ENCODE measurements at places on chromosomes 2 and 18. TPM values are rescaled to one million over a fixed set of nuclear protein-coding genes. Genes with fewer than 3 reads are reported as not detected.
A peak's percentile ranks its signal among the peaks of the same experiment; 100 is the strongest.

Gene SERPINB3
- 0.17 TPM for total RNA-seq

Gene CLEC4F
- total RNA-seq = not detected

Gene FEV
- not detected for total RNA-seq

Gene CAPN14
- 0.33 TPM for total RNA-seq

Gene SH2D6
- 0.27 TPM for total RNA-seq

Gene ATOH8
- total RNA-seq = 2.0 TPM

Gene GPR75
- total RNA-seq = 1.5 TPM

Gene DSEL
- 15.7 TPM for total RNA-seq

Gene SLC5A7
- not detected for total RNA-seq

Gene GPR35
- 14.7 TPM for total RNA-seq

Gene MEP1B
- 0.36 TPM for total RNA-seq

Gene GAL3ST2
- 0.20 TPM for total RNA-seq

Gene L3MBTL4
- 7.6 TPM for total RNA-seq

Gene SRD5A2
- total RNA-seq = 0.52 TPM

GRCh38 chr18:13716916-13717315 lies 9.4 kb downstream of the FAM210A start:
- no peak for DNase-seq

GRCh38 chr2:12844511-12844910 lies 127.8 kb downstream of the TRIB2 start:
- DNase-seq = no peak

- no peak for DNase-seq
Measured at GRCh38 chr2:240400371-240401161, 34.9 kb upstream of the GPC1 start.

DNA sequence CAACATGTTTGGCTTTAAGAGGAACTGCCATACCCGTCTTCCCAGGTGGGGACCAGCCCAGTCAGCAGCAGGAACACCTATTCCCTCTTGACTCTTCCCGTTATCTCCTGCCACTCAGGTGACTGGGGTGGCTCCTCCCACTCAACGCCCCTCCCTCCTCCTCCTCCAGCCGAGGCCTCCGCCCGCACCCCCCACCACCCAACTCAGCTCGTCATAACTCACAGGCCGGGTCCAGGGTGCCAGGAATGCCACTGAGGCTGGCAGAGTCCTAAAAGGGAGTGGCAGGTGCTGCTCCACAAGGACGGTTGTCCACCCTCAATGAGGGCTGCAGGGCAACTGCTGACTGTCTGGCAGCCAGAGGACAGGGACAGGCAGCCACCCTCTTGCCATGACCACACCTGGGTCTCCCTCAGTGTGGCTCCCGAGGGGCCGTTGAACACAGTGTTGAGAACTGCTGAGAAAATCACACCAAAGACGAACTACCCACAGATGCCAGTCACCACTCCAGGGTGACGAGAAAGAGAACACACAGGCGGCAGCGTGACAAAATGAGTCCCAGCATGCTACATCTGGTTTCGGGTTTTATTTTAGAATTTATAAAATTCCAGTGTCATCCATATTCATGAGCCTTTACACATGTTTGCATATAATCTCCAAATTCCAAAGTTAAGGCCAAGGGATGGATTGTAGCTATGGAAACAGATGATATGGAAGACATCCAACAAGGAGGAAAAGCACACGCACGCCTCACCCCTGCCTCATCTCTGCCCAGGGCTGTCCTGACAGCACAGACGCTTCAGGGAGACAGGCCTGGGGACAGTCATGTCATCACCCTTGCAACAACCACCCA lies 38.5 kb downstream of the ANO7 start:
- no peak for DNase-seq

- DNase-seq = peak; percentile 16
Measured at GRCh38 chr2:3001615-3002560, 375.7 kb downstream of the EIPR1 start.

- no peak for DNase-seq
Measured at GRCh38 chr2:172596776-172597175, 40.9 kb downstream of the PDK1 start.

- DNase-seq = no peak
Measured at GRCh38 chr18:49051311-49051967, 100.7 kb upstream of the SMAD7 start.

DNA sequence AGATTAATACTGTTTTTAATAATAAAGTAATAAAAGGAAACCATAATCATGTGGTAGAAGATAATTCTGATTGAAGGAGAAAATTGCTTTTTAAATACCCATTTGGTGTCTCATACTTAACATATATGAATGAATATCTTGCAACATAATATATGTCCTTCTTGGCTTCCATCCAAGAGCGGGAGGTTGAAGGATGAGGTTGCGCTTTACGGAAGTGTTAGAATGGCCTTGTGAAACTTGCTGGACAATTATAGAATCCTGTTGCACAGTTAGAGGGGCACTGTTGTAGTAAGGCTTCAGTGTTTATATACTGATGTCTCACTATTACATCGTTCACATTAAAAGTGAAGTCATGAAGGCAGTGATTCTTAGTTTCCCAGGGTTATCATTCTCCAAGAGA lies 9.4 kb downstream of the INSIG2 start:
- no peak for DNase-seq

- no peak for DNase-seq
Measured at GRCh38 chr2:101533561-101534148, 58.7 kb upstream of the RFX8 start.

GRCh38 chr2:26860211-26860850 lies 12.4 kb downstream of the DPYSL5 start:
- no peak for DNase-seq

GRCh38 chr2:152016181-152017120 lies 82.4 kb downstream of the CACNB4 start:
- DNase-seq = no peak

- DNase-seq = peak; percentile 68
Measured at GRCh38 chr2:102251042-102251848, 60.1 kb upstream of the IL1RL1 start.

GRCh38 chr2:240920783-240921231 lies 14.7 kb downstream of the CROCC2 start:
- peak; percentile 4 for DNase-seq

GRCh38 chr2:61710711-61711110 lies 143.1 kb downstream of the FAM161A start:
- DNase-seq = peak; percentile 68

- no peak for DNase-seq
Measured at GRCh38 chr2:128537646-128538045, 219.0 kb upstream of the HS6ST1 start.

- DNase-seq = peak; percentile 78
Measured at GRCh38 chr2:231297108-231297908, 98.2 kb upstream of the B3GNT7 start.

DNA sequence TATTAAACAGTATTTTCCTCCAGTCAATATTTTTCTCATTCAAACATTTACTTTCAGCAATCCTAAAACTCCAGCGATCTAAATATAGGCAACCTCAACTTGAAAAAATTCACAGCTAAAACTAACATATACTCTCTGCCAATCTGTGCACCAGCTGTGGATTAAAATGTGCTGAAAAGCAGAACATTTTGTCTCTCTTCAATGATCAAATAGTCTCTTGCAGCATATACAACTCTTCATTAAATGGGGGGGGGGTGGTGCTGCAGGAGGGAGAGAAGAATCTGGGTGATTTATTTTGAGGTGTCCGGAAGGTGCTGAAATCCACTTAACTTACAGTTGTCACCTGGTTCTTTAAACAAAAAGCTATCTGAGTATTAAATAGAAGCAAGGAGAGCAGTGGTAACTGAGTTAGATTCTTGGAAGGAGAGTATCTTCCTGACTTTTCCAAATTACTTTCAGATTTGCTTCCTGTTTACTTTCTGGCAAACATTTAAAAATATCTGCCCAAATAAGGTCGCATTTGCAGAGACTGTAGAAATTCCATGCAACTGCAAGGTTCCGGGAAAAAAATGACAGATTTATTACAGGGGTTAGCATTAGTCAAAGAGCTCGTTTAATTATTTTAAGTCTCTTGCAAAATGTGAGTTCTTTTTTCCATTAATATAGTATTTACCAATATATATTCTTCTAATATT lies 904.7 kb upstream of the ACVR2A start:
- no peak for DNase-seq

GRCh38 chr2:128487650-128488387 lies 169.2 kb upstream of the HS6ST1 start:
- no peak for DNase-seq

GRCh38 chr18:77676910-77677309 lies 427.3 kb downstream of the GALR1 start:
- no peak for DNase-seq

Measured in hepatocyte (in vitro differentiated cells).